ENCODE measurements at places on chromosomes 16 and 17. TPM values are rescaled to one million over a fixed set of nuclear protein-coding genes. Genes with fewer than 3 reads are reported as not detected.

DNA sequence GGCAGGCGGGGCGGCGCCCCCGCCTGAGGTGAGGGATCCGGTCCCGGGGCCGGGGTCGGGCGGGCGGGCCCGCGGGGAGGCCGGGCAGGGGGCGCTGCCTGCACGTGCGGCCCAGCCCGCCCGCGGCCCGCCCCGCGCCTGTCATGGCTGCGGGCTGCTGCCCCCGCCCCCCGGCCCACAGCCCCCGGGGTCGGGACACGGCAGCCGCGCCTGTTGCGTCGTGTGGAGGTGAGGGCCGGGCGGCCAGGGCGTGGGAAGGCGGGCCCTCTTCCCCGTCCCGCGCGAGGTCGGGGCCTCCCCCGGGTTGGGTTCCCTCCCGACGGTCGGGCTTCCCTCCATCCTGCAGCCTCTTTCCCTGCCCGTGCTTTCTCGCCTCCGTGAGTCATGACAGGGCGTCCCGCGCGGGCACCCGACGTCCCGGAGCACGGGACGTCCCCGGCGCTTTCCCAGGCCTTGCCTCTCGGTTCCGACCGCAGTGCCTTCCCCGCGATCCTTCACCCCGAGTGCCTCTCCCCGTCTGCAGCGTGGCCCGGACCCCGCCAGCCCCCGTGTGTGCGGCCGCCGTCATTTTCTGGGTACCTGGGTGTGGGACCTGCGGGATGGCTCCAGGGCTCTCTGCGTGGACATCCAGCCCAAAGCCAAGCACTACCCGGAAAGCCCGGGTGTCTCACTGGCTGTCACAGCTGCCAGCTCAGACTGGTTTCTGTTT lies 76.7 kb downstream of the CHD9 start:
- peaks cover 12% of the 10 kb centered on the region for H3K4me1 ChIP-seq
- H3K27ac ChIP-seq = peak overlapping the region; percentile 54
- peak overlapping the region; percentile 60 for H3K4me3 ChIP-seq
- no peaks in the 10 kb centered on the region for H3K27me3 ChIP-seq

DNA sequence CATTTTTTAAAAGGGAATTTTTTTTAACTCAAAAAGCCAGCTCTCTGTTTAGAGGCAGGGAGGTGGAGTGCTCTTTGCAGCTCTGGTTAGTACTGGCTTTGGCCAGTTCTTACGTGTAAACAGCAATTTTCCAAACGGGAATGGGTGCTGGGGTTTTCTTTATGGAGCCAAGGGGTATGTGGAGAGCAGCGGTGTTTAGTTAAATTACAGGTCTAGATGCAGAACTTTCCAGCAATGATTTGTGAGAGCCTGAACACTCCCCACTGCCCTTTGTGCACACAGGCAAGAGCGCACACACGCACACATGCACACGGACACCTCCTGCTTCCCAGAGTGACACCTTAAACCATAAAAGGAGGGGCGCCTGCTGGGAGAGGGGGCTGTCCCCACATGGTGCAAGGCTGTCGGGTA lies 140.2 kb downstream of the MSI2 start:
- H3K4me3 ChIP-seq = no peak overlapping the region
- no peaks in the 10 kb centered on the region for H3K36me3 ChIP-seq
- no peak for DNase-seq
- no peaks in the 10 kb centered on the region for H3K27me3 ChIP-seq
- H3K4me1 ChIP-seq = no peaks in the 10 kb centered on the region

The SNAI3 gene
- total RNA-seq = 8.4 TPM

DNA sequence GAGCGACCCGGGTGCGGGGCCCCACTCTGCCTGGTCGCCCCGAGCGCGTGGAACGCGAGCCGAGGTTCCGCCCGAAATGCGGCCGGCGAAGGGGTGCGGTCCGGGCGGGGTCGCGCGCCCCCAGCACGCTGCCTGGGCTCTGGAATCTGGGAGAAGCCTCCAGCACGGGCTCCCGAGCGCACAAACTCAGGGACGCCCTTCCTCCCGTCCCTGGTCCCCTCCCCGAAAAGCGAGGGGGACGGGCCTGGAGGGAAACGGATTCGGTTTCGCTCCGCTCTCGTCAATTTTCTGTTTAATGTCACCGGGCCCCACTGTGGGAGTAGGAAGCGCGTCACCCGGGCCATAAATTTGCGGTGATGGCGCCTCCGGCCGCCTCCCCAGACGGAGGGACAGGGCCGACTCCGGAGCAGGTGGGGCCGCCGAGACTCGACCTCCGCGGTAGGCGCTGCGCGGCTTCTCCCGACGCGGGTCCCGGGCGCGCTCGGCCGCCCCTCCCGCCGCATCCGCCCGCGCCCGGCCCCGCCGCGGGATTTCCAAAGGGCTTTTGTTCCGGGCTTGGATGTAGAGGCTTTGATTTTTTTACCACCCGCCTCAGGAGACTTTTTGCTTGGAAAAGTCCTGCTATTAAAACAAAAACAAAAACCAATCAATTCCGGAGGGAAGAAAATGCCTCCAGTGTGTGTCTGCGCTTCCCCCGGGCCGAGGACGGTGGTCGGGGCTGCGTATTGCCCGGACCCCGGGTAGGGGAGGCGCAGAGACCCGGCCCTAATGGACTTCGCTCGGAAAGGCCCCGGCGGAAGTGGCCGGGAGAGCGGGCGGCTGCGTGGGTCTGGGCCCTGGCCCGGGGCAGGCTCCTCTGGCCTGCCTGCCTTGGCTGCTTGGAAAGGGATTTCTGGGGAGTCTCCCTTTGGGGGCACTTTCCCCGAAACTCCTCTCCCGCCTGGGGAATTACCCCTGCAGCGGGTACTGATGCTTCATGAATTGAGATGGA lies 7.9 kb upstream of the BAHCC1 start:
- peak; percentile 38 for DNase-seq
- peak overlapping the region; percentile 53 for H3K4me3 ChIP-seq
- no peak overlapping the region for H3K27ac ChIP-seq

The MT1A gene
- not detected for total RNA-seq

The OTOP2 gene
- total RNA-seq = not detected

The HLF gene
- total RNA-seq = 0.59 TPM

DNA sequence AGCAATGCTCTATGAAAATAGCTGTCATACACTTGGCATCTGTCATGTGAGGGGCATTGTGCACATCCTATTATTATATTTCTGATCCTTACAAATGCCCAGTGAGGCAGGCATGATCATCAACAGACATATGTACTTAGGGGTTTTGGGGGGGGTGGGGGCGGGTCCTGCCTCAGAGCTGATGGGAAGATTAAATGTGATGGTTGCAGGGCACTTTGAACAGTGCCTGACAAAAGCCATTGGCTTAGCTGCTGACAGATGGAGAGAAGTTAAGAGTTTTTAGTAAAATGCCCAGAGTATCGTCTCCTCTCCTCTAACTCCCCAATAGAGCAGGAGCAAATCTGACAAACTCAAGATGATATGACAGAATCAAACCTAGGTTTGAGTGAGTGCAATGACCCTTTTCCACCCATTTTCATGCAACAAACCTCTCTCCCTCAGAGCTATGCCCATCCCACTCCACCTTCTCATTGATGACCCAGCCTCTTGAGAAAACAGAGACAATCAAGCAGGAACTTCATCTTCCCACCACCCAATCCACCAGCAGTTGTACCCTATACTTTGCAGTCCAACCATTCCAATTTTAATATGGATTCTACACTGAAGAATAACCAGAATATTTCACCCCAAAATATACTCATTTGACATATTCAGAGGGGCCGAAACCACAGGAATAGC lies 4.8 kb downstream of the KLHL11 start:
- DNase-seq = no peak
- H3K4me3 ChIP-seq = no peak overlapping the region
- no peaks in the 10 kb centered on the region for H3K27me3 ChIP-seq
- H3K36me3 ChIP-seq = no peaks in the 10 kb centered on the region

GRCh38 chr16:88920618-88921590 lies 54.4 kb upstream of the PABPN1L start:
- H3K4me3 ChIP-seq = no peak overlapping the region
- peak; percentile 47 for DNase-seq
- peak overlapping the region; percentile 21 for H3K27ac ChIP-seq

GRCh38 chr16:78729687-78730086 lies 630.2 kb downstream of the WWOX start:
- H3K27me3 ChIP-seq = no peaks in the 10 kb centered on the region
- H3K4me1 ChIP-seq = no peaks in the 10 kb centered on the region
- H3K4me3 ChIP-seq = no peak overlapping the region
- no peaks in the 10 kb centered on the region for H3K36me3 ChIP-seq
- DNase-seq = no peak

The CLEC19A gene
- not detected for total RNA-seq

The CES3 gene
- total RNA-seq = 0.27 TPM

- peaks cover 25% of the 10 kb centered on the region for H3K4me1 ChIP-seq
- no peak within 1 kb of the TSS for H3K27ac ChIP-seq
- peaks cover 17% of the 10 kb centered on the region for H3K27me3 ChIP-seq
- no peak for DNase-seq
- H3K36me3 ChIP-seq = no peaks in the 10 kb centered on the region
Measured at GRCh38 chr16:275786-276232, at the start of gene RGS11. Gene RGS11 (minus strand): TSS chr16:275944. CDS start chr16:275911, 33 bp downstream.

DNA sequence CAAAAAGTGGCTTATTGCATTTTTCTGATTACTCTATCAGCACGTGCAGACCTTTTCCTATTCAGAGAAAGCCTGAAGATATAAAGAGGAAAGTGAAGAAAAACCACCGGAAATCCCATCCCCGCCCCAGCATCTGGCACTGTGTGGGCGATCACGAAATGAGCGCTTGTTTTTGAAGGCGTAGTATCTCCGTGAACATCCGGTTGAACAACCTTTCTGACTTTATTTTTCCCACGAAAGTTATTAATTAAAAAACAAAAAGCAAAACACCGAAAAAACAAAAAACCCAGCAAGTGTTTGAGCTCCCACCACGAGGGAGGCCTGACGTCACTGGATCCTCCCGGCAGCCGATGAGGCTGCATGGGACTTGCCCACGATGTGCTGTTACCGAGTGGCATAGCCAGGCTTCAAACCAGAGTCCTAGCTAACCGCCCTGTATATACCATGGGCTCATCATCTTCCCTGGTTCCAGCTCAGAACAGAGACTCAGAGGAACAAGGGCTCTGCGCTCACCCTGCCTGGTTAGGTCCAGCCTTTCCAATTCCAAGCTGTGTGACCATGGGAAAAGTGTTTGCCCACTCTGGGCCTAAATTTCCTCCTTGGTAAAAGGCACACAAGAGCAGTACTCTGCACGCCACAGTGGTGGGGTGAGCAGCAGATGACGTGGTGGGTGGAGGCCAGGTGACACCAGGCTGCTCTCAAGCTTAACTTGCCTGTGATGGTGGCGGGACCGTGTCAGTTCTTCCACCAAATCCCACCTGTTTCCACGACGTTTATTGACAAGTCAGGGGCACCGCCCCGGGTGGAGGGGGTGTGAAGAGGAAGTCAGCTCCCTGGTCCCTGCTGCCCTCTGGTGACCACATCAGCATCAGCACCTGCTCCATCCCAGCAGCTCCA lies 34.3 kb upstream of the IL21R start:
- H3K27ac ChIP-seq = peak overlapping the region; percentile 96
- DNase-seq = peak; percentile 97
- peaks cover 16% of the 10 kb centered on the region for H3K36me3 ChIP-seq
- peaks cover 46% of the 10 kb centered on the region for H3K4me1 ChIP-seq
- peak overlapping the region; percentile 2 for H3K4me3 ChIP-seq

DNA sequence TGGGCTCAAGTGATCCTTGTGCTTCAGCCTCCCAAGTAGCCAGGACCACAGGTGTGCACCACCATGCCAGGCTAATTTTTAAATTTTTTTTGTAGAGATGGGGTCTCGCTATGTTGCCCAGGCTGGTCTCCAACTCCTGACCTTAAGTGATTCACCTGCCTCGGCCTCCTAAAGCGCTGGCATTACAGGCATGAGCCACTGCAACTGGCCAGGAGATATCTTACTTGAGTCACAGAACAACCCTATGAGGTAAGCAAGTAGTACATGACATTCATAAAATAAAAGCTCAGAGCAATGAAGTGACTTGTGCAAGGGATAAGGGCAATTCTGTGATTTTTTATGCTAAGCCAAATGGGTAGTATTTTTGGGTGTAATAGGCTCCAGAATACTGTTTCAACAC lies 57.3 kb downstream of the CDC27 start:
- H3K27ac ChIP-seq = no peak overlapping the region
- H3K4me1 ChIP-seq = no peaks in the 10 kb centered on the region
- H3K36me3 ChIP-seq = peaks cover 34% of the 10 kb centered on the region
- H3K4me3 ChIP-seq = no peak overlapping the region

The SLC5A11 gene
- total RNA-seq = not detected

The PRKCA gene
- 29.0 TPM for total RNA-seq

DNA sequence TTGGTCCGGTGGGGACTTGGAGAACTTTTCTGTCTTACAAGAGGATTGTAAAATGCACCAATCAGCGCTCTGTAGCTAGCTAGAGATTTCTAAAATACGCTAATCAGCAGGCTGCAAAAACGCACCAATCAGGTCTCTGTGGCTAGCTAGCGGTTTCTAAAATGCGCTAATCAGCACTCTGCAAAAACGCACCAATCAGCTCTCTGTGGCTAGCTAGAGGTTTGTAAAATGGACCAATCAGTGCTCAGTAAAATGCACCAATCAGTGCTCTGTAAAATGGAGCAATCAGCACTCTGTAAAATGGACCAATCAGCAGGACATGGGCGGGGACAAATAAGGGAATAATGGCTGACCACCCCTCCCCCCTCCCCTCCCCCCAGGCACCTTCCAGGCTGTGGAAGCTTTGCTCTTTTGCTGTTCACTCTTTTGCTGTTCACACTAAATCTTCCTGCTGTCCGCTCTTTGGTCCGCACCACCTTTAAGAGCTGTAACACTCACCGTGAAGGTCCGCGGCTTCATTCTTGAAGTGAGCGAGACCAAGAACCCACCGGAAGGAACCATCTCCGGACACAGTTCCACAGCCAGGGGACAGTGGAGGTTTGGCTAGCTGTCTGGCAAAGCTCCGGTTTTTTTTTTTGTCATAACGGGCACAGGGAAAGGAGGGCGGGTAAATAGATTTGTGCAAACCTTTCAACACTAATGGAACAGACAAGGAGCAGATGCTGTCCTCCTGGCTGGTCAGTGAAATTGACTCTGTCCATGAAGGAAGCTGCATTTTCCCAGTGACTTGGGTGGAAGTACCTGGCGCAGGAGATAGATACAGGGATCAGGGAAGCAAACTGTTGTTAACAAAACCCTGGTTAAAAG lies 8.3 kb downstream of the PITPNC1 start:
- no peak overlapping the region for H3K27ac ChIP-seq
- no peaks in the 10 kb centered on the region for H3K27me3 ChIP-seq
- H3K36me3 ChIP-seq = peaks cover 7% of the 10 kb centered on the region
- DNase-seq = no peak
- peaks cover 60% of the 10 kb centered on the region for H3K4me1 ChIP-seq

The UQCRC2 gene
- 177 TPM for total RNA-seq

The NACA2 gene
- not detected for total RNA-seq
